ENCODE measurements at places on chromosomes 1 and 21.

DNA sequence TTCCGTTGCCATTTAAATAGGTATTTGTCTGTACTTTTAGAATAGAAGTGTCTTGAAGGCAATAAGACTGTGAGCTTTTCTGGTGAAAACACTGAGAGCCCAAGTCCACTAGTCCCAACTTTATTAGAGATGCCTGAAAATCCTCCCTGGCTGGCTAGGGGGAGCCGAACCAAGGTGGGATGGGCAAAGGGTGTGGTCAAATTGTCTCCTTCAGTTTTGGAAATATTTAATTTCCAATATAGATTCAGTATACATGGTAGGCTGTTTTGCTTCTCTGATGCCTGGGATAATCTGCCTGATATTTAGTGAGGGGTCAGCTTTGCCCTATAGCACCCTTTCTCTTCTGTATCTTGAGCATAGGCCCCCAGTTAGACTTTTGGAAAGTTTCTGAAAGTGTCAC, 3.5 kb downstream of the ROR1 start:
- no peak for DNase-seq

GRCh38 chr1:178330153-178330552, 166.6 kb downstream of the CLEC20A start:
- no peak for DNase-seq

GRCh38 chr1:2933431-2934155, 87.7 kb upstream of the ACTRT2 start:
- DNase-seq, result no peak

- DNase-seq, result no peak
Measured at GRCh38 chr21:38467911-38468310, 30.4 kb downstream of the ERG start.

DNA sequence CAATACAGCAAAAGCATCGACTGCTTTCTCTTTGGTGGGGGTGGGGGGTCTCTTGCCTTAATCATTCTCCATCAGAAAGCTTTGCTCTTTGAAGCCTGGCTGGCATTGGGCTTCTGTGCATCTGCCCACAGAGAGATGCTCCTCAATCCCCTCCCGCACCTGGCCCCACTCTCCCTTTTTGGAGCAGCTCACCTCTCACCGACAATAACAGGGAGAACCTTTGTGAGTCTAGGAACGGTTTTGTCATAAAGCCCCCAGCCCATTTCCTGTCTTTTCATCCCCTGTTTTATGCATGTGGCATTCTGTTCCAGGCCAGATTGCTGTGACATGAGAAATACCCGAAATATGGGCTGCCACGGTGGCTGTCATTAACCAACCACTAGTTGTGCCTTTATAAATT, 469.0 kb upstream of the VAMP3 start:
- DNase-seq, result no peak

DNA sequence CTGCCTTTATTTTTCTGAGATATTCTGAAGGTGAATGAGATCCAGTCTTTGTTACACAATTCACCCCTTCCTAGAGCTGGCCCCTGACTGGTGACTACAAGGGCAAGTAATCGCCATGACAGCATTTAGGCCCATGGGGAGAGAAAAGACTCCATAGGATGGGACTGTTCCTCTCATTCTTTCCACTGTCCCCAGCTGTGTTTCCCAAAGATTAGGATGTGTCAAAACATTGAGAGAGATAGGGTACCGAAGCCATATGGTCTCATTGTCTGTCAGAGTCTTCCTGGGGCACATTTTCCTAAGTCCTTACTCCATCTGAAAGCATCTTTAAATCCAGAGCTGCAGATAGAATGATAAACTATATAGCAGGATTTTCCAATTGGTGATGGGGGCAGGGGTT, 423.5 kb downstream of the OMA1 start:
- no peak for DNase-seq

DNA sequence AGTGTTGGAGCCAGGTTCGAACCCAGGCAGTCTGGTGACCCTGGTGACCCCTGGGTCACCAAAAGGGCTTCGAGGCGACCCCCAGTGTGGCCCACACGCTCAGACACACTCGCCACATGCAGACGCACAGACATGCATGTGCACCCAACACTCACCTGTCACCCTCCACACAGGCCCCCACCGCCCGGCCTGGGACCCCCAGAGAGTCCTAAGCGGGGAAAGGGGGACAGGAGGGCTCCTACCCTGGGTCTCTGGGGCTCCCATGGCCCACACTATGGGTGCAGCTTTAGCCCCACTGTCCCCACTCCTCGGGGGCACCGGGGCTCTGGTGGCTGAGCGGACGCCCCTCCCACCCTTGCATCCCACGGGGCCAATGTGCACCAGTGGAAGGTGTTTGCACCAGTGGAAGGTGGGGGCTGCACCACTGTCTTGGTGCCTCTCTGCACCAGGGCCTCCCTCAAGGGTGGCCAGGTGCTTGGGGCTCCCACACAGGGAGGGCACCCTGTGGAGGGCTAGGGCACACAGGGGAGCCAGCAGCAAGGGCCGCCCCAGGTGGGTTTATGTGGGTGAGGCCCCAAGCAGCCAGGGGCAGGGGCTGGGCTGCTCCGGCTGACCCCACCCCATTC, 9.9 kb downstream of the CHD5 start:
- DNase-seq, result no peak

DNA sequence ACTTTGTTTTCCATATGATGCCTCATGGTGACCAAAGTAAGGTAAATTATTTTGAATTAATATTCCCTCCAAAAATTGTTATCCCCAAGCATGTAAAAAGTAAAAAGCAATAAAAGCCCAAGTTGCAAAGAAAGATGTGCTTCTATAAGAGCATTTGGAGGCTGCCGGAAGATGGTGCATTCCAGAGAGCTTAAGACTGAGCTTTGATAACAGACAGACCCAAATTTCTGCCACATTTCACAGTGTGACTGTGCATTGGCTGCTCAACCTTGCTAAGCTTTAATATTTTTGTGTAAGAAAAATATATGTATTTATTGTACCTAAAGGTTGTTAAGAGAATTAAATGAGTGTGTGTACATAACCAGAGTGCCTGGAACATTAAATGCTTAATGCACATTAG, 67.9 kb downstream of the CYYR1 start:
- DNase-seq, result no peak

DNA sequence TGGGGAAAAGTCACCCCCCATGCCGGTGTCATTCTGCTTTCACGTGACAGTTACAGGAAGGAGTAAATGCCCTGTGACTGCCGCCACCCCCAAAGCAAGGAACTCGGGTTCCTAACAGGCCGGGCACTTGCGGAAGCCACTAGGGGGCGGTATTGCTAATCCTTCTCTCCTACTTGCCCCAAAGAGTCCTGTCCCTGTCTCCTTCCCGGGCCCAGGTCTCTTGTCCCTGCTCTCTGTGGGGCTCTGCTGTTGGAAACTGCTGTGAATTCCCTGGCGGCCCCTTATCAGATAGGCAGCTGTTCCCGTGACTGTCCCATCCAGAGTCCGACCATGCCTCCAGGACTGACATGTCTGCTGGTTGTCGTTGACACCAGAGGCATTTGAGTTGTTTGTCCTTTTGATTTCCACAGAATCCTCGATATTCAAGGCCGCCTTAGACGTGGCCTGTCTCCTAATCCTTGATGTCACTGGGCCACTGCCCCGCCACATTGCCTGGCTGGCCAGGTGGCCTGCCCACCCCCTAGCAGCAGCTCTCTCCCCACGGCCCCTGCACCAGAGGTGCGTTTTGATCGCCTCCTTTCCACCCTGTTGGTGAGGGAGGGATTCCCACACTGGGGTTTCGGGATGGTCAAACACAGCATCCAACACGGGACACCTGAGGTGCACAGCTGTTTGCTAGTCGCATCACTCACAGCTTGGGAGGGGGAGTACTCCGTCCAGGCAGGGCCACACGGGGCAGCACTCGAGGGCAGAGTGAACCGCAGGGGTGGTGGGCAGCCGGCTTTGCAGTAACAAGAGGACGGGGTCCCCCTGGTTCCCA, 37.3 kb downstream of the CHAF1B start:
- DNase-seq, result no peak

- DNase-seq, result peak; percentile 21
Measured at GRCh38 chr21:35563885-35564451, 496.4 kb downstream of the SETD4 start.
